Cardiac septum (tissue), 1 donor: ENCODE measurements at places on chromosomes 3 and 15.

- no peak for DNase-seq
Observed at GRCh38 chr3:111911446-111911845, 52.4 kb downstream of the PHLDB2 start.

- no peak for DNase-seq
Observed at GRCh38 chr15:56251315-56252095, 7.8 kb upstream of the RFX7 start.

GRCh38 chr3:141302364-141303141 lies 65.8 kb upstream of the ZBTB38 start:
- DNase-seq = no peak

DNA sequence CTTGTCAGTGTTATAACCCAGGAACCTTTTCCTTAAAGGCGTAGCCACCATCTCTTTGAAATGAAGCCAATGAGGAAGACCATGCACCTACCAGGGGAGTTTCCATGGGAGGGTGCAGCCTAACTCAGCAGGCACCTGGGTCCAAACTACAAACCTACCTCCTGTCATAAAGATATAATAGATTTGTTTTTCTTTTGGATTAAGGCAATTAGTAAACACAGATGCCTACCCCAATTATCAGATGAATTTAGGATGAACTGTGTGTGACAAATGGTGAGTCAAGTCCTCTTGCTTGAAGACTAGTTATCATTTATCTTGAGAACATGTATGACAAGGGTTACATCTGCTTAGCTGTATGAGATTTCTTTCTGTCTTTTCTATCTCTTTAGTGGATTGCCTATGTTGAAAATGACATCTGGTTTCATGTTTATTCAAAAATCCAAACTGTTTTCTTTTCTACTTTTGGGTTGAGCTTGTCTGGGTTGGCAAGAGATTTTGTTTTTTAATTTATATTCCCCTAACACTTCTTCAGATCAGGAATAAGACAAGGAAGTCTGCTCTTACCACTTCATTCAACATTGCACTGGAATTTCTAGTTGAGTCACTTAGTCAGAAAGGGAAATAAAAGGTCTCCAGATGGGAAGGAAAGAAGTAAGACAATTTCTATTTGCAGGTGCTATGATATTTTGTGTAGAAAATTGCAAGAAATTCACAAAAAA lies 149.9 kb downstream of the NEK10 start:
- DNase-seq = no peak

DNA sequence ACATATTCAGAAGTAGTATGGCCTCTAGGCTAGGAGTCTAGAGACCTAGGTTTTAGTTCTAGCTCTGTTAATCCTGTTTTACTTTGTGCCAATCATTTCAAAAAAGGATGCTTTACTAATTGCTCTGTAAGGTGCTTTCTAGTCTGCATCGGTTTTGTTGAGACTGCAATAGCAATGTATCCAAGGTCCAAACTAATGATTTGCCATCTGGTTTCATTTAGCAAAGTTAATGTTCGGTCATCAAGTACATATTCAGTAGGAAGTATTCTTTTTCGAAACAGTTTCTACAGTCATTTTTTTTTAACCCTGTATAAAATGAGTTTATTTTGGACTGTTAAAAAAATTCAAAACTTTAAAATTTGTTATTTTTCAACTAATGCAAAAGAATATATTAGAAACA lies 2.0 kb upstream of the GALK2 start:
- DNase-seq = no peak

GRCh38 chr15:48996276-48996675 lies 32.6 kb upstream of the SHC4 start:
- no peak for DNase-seq
